MG63 (cell line): ENCODE measurements at places on chromosomes 1 and 21.

- no peak for DNase-seq
Measured at GRCh38 chr21:42351626-42352440, 1.0 kb upstream of the TFF2 start.

- DNase-seq: no peak
Measured at GRCh38 chr1:179327196-179327595, 33.6 kb downstream of the SOAT1 start.

DNA sequence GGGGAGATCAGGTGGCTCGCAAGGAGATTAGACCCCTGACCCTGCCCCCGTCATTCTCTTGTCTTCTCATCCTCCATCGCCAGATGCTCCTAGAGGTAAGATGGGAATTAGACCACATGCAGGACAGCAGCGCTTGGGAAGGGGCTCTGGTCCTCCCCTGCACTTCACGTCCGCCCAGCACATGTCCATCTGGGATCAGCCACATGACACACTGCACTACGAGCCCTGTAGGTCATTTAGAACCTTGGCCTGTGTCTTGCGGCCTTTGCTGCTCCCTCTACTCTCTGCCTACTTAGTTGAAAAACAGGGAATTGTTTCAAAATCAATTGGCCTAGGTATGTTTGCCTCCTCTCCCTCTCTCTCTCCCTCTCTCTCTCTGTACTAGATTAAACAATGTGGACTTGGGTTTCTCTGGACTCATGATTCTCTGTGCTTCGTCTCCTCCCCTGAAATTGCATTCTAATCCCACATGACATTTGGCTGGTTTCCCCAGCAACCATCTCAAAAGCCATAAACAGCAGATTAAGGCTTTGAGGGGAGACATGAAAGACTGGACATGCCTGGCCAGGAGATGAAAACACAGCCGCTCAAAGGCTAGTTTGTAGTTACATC, 3.8 kb upstream of the NCMAP start:
- DNase-seq: no peak

GRCh38 chr1:157967205-157967604, 26.2 kb upstream of the KIRREL1 start:
- no peak for DNase-seq

GRCh38 chr1:119409731-119410130, 5.2 kb upstream of the HSD3B2 start:
- peak; percentile 79 for DNase-seq

DNA sequence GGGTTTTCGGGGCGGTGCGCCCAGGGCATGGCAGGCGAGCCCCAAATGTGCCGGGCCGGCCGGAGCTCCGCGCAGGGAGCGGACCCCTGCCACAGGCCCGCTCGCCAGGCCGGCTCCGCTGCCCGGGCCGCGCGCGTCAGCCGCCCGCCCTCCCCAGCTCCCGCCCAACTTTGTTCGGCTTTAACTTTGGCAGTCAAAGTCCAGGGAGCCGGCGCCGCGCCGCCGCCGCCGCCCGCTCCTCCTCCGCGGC, 488 bp downstream of the SLC35D1 start:
- peak; percentile 73 for DNase-seq

GRCh38 chr1:32878637-32879041, 7.7 kb upstream of the HPCA start:
- DNase-seq: no peak

DNA sequence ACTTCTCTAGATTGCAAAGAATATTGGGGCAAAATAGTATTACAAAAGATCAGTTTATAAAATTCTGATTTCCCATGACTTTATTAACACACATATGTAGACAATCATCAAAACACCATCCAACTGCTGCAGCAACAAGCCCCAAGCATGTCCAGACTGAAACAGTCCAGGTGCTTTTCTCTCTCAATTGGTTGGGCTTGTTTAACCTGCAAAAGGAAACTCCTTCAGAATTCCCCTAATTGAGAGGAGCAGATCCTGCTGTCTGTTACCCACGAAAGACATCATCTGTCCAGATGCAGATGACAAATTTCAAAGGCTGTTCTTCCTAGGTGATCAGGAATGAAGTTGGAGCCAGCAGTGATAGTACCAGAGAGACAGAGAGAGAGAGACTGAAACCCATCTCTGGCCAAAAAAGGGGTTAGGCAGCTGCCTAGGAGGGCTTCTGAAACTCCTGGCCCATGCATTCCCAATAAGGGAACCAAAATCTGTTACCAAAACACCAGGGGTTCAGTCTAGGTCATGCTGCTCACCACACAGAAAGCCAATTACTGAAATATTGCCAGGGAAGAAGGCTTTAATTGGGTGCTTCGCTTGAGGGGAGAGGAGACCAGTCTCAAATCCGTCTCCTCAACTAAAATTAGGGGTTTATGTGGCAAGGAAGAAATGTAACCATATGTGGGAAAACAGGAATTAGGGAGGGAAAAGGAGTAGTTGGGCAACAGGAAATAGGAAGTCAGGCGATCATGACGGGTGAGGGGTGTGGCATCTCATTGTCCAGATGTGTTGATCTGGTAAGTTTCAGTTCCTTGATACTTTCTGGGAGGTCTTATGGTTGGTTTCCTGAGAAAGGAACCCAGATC, 34.7 kb upstream of the RGL1 start:
- no peak for DNase-seq

DNA sequence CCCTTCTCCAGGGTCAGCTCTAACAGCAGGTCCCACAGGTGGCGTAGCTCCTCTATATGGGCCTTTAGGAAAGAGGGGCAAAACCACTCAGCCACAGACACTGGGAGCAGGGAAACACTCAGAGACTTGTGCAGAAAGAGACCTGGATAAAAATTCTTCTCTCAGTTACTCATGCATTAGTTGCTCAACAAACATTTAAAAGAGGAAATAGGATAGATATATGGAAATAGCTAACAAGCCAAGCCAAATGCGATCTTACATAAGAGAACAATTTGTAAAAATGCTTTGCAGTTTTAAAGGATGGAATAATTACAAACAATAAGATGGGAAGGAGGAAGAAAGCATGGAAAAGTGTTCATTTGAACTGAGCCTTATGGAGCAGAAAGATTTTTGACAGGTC, 4.9 kb downstream of the SPTA1 start:
- no peak for DNase-seq

DNA sequence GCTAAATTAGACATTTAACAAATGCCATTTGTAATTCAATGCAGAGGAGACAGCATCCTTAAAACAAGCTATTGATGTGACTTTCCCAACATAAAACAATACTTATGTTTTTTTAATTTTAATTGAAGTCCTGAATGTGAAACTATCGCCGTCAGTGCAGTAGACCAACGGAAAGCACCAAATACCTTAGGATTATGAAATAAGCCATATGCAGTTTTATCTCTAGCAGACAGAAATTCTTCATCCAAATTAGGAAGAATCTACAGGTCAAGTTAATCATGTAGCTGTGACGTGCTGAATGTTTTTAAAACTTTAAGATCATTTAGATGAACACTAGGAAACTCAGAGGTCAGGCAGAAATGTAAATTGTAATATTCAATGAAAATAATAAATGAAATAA, 714 bp upstream of the ST6GALNAC5 start:
- no peak for DNase-seq

- DNase-seq: peak; percentile 27
Measured at GRCh38 chr1:202397256-202397655, 48.8 kb downstream of the PPP1R12B start.

DNA sequence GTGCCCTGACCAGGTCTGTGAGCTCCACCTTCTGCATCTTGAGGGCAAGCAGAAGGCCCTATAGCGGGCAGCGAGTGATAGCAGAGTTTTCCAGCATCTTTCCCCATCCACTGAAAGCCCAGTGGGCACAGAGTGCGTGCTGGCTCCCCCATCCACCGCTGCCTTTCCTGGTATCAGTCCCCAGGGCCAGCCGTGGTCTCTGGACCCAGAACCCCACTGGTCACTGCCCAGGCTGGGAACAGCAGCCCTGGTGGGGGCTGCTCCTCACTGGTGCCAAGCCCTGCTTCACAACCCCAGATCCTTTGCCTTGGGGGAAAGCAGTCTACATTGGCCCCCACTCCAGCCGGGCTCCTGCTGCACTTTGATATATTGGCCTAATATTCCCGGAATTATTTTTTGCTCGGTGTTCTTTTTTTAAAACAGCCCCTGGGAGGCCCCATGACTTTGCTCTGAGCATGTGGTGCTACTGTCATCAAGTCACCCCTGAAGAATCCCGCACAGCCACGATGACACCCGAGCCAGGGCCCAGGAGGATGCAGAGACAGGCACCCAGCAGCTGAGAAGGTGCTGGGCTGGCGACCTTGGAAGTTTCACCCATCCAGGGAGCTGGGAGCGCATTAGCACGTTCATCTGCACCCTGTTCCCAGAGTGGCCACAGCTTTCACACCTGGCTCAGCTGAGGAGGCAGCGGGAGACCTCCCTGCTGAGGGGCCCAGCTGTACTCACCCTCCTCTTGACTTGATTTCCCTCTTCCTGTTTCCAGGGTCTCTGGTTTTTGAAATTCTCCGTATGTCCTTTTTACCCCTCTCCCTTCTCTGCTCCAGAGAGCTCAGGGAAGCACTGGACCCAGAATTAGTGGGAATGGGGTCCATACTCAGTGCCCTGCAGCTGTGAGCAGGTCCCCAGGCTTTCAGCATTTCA, 56.9 kb downstream of the KLHDC7A start:
- no peak for DNase-seq

- DNase-seq: no peak
Measured at GRCh38 chr1:115748401-115749150, 19.9 kb downstream of the CASQ2 start.

GRCh38 chr1:59104191-59104760, 192.6 kb upstream of the FGGY start:
- DNase-seq: no peak

- DNase-seq: no peak
Measured at GRCh38 chr1:244962130-244962529, 97.8 kb upstream of the HNRNPU start.

GRCh38 chr21:31262728-31263127, 81.3 kb downstream of the TIAM1 start:
- DNase-seq: no peak

DNA sequence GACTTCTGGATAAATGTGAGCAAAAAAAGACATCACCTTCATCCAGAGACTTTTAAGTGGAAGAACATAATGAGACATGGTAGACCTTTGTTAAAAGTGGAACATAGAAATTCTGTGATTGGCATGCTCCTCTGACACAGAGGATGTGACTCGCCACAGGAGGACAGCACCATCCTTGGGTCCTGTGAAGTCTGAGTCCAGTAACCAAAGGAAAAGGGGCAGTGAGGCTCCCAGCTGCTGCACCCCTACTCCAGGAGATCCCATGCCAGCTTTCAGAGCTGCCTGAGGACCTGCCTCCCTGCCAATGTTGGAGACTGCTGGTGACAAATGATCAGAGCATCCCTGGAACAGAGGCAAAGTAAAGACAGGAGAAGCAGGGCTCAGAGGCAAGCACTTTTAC, 136.2 kb downstream of the BRINP2 start:
- peak; percentile 45 for DNase-seq

- no peak for DNase-seq
Measured at GRCh38 chr1:24311741-24312140, 7.4 kb upstream of the GRHL3 start.

DNA sequence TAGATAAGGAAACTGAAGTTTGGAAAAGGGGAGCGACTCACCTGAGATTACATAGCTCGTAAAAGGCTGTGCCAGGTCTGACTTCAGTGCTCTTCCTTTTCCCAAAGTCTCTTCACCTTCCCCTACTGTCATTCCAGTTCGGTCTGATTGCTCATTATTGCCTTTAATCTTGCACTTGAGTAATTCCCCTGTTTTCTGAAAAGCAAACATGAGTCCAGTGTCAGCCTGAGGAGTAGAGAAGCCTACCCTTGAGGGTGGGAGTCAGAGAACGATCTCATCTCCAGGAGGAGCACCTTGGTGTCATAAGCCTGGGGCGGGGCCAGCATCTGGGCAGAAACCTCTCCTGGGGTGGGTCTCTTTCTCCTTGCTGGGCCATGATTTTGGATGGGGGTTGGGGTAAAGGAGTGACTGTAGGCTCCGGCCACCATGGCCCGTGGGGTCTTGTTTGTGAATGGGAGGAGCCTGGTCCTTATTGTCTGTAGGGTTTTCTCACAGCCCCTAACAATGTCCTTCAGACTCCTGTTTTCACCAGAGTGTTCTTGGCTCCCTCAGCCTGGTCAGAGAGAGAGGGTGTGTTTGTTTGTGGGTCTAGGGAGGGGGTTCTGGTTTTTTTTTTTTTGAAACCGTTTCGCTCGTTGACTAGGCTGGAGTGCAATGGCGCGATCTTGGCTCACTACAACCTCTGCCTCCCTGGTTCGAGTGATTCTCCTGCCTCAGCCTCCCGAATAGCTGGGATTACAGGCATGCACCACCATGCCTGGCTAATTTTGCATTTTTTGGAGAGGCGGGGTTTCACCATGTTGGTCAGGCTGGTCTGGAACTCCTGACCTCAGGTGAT, 6.0 kb downstream of the VANGL2 start:
- DNase-seq: no peak

GRCh38 chr1:198638441-198638840, 399 bp upstream of the PTPRC start:
- DNase-seq: no peak

DNA sequence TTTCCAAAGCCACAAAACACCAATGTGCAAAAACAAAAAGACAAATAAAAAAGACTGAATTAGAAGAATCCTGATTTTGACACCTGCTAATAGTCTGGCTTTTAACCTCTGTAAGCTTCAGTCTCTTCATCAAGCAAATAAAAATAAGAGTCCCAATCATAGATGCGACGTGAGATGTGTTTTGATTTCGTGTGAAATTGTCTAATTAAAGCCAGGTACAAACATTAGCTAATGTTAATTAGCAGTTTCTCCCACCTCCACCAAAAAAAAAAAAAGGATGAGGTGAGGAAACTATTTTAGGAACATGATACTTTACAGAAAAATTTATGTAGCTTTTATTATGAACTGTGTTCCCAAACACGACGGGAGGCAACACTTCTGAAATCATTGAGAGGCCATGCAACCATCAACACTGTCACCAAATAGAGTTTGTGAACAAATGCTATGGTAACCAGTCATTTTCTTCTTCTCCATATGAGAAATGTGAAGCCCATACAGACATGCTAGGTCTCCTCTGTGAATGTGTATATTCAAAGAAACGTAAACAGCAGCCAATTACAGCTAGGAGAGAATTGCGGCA, 6.7 kb upstream of the EVI5 start:
- no peak for DNase-seq

DNA sequence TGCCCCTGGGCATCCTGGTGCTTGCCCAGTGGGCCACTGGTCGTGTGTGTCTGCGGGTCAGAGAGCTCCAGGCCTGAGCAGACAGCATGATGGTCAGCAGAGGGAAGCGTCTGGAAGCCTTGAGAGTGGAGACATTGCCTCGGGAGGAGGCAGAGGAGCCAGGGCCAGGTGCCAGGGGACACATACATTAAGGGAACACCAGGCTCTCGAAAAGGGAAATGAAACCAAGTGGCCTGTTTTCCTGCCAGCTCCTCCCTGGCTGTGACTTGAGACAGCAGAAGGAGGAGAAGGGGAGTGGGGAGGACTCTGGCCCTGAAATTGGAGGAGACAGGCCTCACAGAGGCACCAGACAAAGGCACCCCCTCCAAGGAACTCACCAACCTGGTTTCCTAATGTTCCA, 62.4 kb upstream of the LRP8 start:
- peak; percentile 31 for DNase-seq

- no peak for DNase-seq
Measured at GRCh38 chr1:161076410-161076809, 6.7 kb upstream of the ARHGAP30 start.
